ENCODE measurements at places on chromosomes 6 and 20. TPM values are rescaled to one million over a fixed set of nuclear protein-coding genes. Genes with fewer than 3 reads are reported as not detected.

The PSORS1C1 gene
- 1.3 TPM for total RNA-seq

GRCh38 chr20:7375905-7376304, 564.4 kb downstream of the HAO1 start:
- H3K4me1 ChIP-seq = no peaks in the 10 kb centered on the region
- no peak overlapping the region for H3K4me3 ChIP-seq
- DNase-seq = no peak
- H3K36me3 ChIP-seq = no peaks in the 10 kb centered on the region
- no peak overlapping the region for H3K27ac ChIP-seq

- no peak overlapping the region for H3K27ac ChIP-seq
- no peaks in the 10 kb centered on the region for H3K36me3 ChIP-seq
- no peak for DNase-seq
- no peak overlapping the region for H3K4me3 ChIP-seq
Measured at GRCh38 chr6:69825904-69826303, 29.1 kb upstream of the LMBRD1 start.

The HLA-G gene
- total RNA-seq = not detected

DNA sequence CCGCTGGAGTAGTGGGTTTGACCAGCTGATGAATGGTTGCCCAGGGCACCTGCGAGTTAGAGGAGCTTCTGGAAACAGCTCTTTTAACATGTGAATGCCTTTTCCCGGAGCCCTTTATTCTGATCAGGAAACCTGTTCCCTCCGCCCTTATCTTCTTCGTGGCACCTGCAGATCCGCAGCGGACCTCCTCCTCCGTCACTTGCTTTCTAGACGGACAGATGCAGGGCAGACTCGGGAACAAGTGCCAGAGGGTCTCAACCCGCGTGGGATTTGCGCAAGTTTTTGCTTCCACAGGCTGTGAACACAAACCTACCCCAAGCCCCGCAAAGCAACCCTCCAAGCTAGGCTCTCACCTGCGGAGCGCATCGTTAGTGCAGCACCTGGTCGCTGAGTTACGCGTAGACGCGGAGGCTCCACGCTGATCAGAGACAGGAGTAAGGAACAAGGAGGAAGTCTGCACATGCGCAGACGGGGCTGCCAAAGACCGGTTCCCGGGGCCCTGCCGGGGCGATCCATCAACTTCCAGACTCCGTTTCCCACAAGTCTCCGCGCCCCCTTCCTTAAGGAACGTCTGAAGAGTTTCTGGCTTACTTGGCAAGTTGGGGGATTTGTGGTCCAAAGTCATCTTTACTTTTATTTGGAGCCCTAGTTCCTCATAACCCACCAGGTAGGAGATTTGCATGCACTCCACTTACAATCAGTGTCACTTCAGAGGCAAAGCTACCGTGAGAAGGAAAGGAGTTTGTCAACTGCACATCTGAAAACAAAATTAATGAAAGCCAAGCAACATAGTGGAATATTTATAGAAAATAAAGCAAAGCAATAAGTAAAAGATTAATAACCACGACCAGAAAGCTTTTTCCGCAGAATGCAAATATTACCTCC, 52.7 kb upstream of the ELMO2 start:
- H3K27me3 ChIP-seq = peaks cover 8% of the 10 kb centered on the region
- H3K4me1 ChIP-seq = peaks cover 4% of the 10 kb centered on the region
- peak; percentile 53 for DNase-seq
- peak overlapping the region; percentile 18 for H3K4me3 ChIP-seq

GRCh38 chr20:46047821-46048220, 18.8 kb downstream of the SLC12A5 start:
- no peak for DNase-seq
- peaks cover 8% of the 10 kb centered on the region for H3K27me3 ChIP-seq
- no peak overlapping the region for H3K27ac ChIP-seq
- H3K36me3 ChIP-seq = no peaks in the 10 kb centered on the region

- peaks cover 4% of the 10 kb centered on the region for H3K4me1 ChIP-seq
- H3K4me3 ChIP-seq = no peak overlapping the region
- no peak for DNase-seq
- H3K36me3 ChIP-seq = no peaks in the 10 kb centered on the region
- H3K27me3 ChIP-seq = no peaks in the 10 kb centered on the region
Measured at GRCh38 chr6:46513533-46513932, 22.3 kb upstream of the RCAN2 start.

- H3K4me3 ChIP-seq = no peak overlapping the region
- peaks cover 2% of the 10 kb centered on the region for H3K27me3 ChIP-seq
- no peaks in the 10 kb centered on the region for H3K4me1 ChIP-seq
- no peak overlapping the region for H3K27ac ChIP-seq
Measured at GRCh38 chr20:20733943-20734342, 21.5 kb upstream of the RALGAPA2 start.
